ENCODE measurements at places on chromosomes 13 and 19.
A peak's percentile ranks its signal among the peaks of the same experiment; 100 is the strongest.

DNA sequence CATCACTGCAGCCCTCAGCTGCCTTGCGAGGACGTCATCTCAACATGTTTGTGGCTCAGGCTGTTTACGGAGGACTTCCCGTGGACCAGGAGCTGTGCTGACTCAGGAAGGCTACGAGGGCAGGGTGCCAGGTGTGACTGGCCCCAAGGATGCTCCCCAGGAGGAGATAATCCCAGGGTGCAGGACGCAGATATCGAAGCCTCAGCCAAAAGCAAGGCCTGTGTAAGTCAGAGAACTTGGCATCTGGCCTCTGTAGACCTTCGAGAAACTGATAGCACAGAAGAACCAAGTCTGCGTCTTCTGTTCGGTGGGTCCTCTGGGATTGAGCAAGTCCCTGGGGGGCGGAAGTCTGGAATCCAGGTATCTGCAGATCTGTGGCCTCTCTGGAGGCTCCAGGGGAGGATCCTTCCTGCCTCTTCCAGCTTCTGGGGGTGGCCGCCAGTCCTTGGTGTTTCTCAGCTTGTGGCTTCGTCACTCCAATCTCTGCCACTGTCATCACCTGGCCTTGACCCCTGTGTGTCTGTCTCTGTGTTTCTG lies 2.6 kb upstream of the DOHH start:
- DNase-seq, result no peak

DNA sequence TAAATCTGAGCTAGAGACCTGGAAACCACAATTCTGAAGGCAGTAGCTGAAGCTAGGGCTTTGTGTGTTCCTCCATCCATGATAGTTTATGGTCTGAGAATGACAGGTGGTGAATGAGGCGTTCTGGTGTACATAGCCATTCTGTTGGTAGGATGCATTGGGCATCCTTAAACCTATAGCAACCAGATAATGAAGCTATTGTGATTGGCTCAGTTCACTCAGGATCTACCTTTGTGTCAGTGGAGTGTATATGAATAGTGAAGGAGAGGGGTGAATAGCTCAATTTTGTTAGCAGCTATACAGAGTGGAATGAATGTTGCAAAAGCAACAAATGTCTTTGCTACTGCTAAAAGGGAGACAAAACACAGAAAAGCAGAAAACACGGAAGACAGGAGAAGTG lies 80.0 kb upstream of the PCDH20 start:
- no peak for DNase-seq

- no peak for DNase-seq
Observed at GRCh38 chr13:34628209-34628682, 313.8 kb upstream of the NBEA start.

DNA sequence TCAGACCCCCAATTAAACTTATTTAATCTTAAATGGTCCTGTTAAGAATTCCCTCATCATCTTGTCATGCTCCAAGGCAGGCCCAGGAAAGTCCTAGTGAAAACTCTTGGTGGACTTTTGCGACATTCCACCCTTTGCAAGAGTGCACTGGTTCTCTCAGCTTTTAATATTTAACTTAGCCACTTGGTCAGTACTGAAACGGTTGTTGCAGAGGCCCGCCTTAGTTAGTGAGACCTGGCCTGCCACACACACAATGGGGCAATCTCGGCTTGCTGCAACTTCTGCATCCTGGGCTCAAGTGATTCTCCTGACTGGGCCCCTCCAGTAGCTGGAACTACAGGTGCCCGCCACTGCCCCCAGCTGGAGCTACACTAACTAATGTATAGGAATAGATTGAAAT lies 1366.0 kb downstream of the UQCRFS1 start:
- DNase-seq, result no peak

GRCh38 chr19:6066661-6067646 lies 43.3 kb downstream of the RFX2 start:
- no peak for DNase-seq

DNA sequence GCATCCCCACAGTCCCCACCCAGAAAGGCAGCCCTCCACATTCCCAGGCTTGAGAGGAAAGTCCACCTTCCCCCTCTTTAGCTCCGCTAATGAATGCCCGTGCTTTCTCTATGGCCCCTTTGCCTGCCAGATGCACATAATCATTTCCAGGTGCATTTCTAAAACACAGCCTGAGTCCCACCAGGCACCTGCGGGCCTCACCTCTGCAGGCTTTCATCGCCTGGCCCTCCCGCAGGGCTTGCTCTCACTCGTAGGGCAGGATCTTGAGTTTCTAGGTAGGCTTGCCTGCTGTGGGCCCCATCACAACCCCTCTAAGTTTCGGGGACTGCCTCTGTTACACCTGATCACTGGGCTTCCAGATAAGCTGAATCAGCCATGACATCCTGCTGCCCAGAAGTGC lies 173.6 kb downstream of the ZNF536 start:
- DNase-seq, result no peak

GRCh38 chr19:4991996-4992698 lies 23.2 kb downstream of the KDM4B start:
- DNase-seq, result no peak

GRCh38 chr19:45901432-45901911 lies 941 bp downstream of the MYPOP start:
- DNase-seq, result peak; percentile 11

DNA sequence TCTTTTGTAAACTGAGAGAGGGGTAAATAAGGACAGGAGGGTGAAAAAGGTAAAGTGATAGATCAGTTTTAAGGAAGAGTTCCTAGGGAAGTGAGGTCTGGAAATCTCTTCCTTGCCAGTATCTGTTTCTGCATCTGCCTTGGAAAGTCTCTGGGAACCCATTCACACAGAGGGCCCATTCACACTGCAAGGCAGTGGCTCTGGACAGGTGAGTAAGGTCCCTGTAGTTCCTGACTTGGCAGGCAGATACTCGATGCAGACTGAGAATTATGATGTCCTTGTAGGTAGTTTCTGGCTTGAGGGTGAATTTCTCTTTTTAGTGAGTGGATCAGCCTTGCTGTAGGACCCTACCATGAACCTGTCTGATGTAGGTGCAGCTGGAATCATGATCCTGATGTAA lies 293.3 kb downstream of the NALCN start:
- DNase-seq, result no peak

- DNase-seq, result no peak
Observed at GRCh38 chr13:48500652-48501197, 32.2 kb downstream of the RCBTB2 start.

GRCh38 chr19:18230941-18231734 lies 4.9 kb upstream of the PDE4C start:
- DNase-seq, result no peak

GRCh38 chr19:51142119-51142518 lies at the start of gene SIGLEC7:
Gene SIGLEC7 (plus strand): TSS chr19:51142301. CDS start chr19:51142370, 69 bp downstream.
- no peak for DNase-seq

DNA sequence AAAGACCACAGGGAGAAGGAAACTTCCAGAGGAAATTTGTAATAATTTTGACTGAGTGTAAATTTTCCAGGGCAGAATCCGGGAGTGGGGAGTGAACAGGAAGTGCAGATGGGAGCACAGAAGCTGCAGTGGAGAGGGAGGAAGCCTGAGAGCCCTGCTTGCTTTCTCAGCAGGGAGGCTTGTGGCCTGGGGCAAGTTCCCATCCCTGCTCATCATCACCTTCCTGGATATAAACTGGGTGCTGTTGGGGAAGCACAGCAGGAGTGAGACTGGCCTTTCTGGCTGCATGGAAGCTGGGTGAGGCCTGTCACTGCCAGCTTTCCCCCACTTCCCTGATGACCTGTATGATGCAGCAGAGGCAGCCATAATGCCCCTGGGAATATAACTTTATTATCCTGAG lies 532.9 kb downstream of the SLITRK6 start:
- no peak for DNase-seq

DNA sequence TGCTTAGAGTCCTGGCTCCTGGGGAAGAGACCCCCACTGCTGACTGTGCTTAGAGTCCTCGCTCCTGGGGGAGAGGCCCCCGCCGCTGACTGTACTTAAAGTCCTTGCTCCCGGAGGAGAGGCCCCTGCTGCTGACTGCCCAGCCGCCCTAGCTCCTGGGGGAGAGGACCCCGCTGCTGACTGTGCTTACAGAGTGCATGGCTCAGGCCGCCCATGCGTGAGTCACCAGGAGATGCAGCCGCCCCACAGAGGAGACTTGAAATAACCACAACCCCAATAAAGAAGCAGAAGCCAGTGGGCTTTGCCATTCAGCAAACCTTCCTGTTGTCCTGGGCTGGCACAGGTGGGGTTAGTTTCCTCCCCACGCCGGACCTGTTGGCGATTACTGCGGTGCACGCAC lies 79.2 kb upstream of the C13orf46 start:
- no peak for DNase-seq

DNA sequence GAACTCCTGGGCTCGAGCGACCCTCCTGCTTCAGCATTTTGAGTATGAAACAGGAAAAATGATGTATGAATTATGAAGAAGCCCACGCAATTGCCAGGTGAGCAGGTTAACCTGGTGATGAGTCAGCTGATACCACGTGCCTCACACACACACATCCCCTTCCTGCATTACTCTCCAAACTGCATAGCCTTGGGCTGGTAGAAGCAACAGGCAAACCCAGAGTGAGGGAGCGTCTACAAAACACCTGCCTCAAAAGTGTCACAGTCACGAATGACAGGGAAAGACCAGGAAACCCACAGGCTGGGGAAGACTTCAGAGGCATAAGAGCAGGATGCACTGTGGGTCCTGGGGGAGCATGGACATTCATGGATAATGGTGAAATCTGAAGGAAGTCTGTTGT lies 192.8 kb upstream of the IRS2 start:
- DNase-seq, result no peak

- no peak for DNase-seq
Observed at GRCh38 chr13:109439813-109440212, 346.6 kb downstream of the IRS2 start.

GRCh38 chr19:1220477-1220930 lies 14.9 kb downstream of the STK11 start:
- DNase-seq, result no peak

DNA sequence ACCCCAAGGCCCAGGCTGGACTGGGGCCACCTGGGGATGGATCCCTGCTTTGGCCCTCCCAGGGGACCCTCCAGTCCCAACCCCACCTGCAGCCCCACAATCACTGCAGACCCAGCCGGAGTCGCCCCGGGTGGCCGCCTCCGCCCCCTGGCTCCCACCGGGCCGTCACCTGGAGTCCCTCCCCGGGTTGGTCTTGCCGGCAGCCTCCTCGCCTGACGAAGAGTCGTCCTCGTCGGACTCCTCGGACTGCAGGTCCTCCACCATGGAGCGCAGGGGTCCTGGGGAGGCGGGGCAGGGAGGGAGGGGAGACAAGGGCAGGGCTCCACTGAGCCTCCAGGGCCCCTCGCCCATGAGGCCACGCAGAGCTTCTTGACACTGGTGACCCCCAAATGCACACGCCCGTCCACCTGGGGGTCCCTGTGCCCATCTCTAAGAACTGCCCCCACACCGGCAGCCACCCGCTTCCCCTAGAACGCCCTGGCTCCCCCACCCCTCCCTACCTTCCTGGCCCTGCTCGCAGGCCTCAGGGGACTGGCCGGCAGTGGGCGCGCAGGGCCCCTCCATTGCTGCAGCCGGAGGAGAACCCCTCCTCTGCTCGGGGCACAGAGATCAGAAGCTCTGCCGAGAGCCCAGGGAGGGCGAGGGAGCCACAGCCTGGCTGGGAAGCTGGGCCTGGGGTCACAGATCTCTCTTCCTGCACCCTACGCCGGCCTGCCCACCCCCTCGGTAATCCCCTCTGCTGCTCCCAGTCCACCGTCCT lies 63.4 kb downstream of the MLLT1 start:
- no peak for DNase-seq

GRCh38 chr19:35342430-35342829 lies 5.3 kb upstream of the FFAR1 start:
- DNase-seq, result no peak

DNA sequence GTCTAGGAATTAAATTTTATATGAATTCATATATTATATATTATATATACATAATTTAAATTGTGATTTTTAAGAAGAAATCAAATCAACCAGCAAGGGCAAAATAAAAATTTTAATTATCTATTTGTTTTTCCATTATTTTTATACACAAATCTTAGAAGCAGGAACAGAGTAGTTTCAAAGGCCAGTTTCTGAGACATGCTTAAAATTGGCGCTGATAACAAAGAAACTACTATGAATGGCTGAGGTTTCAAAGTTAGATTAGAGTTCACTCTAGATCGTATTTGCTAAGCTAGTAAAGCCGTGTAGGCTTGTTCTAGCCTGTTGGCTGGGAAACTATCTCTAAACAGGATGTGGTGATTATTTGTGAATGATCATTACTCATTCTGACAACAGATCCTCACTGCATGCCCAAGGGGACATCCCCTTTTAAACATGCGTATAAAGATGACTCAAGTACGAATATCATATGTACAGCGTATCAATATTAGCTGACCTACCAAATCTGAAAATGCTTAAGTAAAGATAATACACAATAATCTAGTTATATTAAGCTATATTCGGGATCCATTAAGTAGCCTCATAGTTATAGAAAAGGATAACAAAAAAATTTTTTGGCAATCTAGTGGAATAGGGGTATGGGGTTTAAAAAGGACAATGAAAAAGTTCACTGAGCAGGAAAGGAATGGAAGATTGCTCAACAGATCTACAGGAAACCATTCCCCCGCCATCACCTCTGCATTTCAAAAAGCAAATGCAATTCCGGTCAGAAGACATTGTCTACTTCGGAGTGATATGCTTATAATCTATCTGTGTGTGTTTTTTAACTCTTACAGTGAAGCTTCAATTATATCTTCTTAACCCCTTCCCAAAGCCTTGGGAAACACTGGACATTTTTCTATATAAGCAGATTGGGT lies 150.1 kb downstream of the SHISA2 start:
- no peak for DNase-seq

- DNase-seq, result no peak
Observed at GRCh38 chr19:10643968-10644259, 10.2 kb upstream of the ILF3 start.

DNA sequence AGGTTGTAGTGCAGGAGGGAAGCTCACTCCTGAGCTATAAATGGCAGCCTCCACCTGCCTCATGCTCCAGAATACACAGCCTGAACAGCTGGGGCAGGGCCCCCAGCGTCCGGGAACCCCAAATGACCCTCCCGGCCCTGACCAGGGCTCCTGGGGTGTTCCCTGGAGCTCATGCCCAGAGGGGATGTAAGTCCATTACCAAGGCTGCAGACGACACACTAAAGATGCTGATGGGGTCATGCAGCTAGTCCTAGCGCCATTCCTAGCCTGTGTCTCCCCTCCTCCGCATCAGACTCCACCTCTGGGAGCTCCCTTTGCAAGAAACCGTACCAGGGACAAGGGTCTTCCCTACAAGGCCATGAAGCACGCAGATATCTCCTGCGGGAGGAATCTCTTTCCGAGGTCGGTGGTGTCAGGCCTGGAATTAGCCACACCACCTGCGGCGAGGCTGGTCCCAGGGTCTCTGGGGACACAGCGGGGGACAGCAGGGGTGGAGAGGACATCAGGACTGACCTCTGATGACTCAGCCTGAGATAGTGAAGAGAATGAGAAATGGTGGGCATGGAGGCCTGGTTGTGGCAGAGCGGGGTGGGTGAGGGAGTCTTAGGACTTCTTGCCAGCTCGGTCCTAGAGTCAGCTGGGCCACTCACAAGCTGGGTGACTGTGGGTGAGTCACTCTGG lies 11.9 kb upstream of the TPM4 start:
- no peak for DNase-seq

- no peak for DNase-seq
Observed at GRCh38 chr19:6020972-6021805, 43.2 kb upstream of the RANBP3 start.

GRCh38 chr13:71879129-71879535 lies 12.1 kb upstream of the DACH1 start:
- DNase-seq, result no peak

All from stimulated activated CD4-positive, alpha-beta T cell treated with anti-CD3 and anti-CD28 coated beads, Interleukin-1b, Interleukin-23, amount 100 ng/mL, for 24 hours (primary cell).